ENCODE measurements at places on chromosomes 7 and 10.

DNA sequence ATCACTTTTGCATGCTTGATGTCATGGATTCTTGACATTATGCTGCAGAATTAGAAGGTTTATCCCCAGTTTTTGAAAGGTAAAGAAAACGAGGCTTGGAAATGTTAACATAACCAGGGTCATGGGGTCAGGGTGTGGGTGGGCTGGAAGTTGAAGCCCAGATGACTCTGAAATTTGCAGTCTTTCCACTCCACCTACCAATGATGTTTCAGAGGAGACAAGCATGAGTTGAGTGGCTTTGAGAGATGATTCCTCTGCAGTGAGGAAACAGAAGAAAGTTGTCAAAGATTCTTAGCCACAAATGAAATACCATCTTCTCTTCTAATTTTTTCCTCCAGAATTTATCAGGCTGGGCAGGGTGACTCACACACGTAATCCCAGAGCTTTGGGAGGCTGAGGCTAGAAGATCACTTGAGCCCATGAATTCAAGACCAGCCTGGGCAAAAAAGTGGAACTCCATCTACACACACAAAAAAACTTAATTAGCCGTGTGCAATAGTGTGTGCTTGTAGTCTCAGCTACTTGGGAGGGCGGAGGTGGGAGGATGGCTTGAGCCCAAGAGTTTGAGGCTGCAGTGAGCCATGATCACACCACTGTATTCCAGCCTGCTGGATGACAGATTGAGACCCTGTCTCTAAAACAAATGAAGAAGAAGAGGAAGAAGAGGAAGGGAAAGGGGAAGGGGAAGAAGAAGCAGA lies 239.1 kb upstream of the AUTS2 start:
- no peak for DNase-seq

DNA sequence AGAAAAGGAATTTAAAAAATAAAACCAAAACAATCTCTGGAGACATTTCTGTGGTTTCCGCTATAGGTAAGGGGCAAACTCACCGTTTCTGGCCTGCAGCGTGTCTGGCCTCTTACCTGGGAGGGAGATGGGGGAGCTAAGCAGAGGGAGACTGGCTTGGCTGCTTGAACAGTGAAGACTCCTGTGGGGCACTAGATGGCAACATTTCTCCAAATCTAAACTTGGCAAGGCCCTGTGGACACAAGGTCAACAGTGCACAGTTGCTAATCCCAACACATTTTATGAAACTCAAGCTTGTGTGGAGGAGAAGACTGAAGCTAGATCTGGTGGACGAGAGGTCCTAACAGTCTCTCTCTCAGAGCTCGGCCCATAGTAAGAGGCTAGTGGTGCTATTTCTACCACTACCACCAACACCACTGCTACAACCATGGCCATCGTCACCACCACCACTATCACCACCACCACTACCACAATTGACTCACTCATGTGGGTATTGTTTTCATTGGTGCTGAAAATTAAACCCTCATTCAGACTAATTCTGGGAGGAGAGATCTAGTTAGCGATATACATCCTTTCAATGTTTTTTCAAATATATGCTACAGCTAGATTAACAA lies 28.4 kb upstream of the CDHR3 start:
- DNase-seq: no peak

GRCh38 chr7:40979296-40979695 lies 723.6 kb downstream of the INHBA start:
- DNase-seq: no peak

DNA sequence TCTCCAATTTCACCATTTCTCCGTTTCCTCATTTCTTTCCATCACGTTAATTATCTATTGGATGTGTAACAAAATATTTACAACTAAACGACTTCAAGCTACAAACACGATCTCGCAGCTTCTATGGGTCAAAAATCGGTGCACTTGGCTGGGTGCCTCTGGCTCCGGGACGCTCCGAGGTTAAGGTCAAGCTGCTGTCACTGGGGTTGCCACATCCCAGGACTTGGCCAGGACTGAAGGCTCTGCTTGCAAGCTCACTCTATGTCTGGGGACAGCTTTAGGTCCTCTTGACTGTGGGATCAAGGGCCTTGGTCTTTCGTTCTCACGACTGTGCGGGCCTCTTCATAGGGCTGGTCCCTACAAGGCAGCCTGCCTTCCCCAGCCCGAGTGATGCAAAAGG lies 159.7 kb downstream of the CCDC3 start:
- DNase-seq: no peak

GRCh38 chr7:142461437-142461836 lies 203.6 kb upstream of the PRSS58 start:
- DNase-seq: no peak

DNA sequence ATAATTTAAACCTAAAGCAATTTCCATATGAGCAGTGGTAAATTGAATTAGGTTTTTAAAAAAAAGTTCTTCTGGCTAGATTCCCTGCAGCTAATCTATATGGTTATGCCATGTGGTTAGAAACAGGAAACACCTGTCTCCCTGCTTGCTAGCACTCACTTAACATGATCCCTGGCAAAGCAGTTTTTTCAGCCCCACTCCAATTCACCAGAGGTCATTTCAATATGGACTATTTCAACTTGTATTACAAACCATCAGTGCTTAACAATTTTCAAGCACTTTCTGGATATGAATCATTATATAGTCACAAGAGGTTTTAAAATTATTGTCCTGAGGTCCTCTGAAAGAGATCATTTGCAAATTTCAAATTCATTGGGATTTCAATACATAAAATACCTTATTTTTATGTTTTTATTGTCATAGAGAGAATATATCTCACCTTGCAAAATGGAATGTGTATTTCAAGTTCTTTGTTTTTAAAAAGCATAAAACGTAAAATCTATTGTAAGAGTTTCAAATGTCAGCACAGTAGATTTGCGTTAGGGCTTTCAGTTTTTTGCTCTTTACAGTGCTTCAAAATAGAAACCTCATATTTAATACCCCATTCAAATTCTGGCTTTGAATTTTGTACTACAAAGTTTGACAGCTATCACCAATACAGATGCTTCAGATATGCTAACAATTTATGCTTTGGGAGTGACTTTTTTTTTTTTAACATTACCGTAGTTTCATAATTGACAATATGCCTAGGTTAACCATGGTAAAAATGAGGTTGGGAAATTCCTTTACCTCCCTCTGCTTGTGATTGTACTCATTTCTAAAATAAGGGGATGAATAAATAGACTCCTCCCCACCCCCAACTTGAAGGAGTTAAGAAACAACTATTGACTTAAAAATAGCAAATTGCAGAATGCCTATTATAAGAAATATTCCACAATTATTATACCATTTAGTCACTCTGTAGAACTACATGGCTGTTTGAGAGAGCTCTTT lies 117.5 kb upstream of the HGF start:
- DNase-seq: no peak

- no peak for DNase-seq
Observed at GRCh38 chr7:103811290-103811689, 178.2 kb downstream of the RELN start.

DNA sequence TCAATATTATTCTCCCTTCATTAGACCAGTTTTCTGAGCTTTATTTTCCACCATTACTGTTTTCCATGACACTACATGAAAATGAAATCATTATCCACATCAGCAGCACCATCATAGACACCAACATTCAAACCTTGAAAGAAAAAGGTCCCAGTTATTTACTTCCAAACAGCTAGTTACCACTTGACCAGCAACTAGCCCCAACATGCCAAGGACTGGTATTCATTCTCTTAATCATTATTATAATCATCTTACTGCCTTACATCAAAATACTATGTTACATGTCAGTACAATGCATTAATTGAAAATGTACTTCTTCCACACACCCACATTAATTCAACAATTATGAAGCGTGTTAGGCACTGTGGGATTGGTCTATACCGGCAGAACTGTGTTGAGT lies 199.4 kb downstream of the TSPAN12 start:
- no peak for DNase-seq

- DNase-seq: no peak
Observed at GRCh38 chr10:67200913-67201564, 275.2 kb downstream of the LRRTM3 start.

DNA sequence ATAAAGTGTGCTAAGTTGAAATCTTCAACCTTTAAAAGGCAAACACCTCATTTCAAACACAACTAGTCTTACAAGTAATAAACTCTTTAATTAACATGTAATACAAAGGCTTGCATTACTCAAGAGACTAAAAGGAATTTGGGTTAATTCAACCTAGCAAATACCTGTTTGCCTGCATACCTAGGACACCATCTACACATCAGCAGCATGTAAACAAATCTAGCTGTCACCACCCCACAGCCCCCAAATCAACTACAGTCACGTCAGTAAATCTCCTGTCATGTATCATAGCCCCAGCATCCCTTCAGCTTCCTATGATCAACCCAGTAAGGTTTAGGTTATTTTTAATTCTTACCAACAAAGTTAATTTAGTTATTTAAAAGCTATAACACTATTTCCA lies 33.5 kb downstream of the ZNF800 start:
- DNase-seq: no peak

DNA sequence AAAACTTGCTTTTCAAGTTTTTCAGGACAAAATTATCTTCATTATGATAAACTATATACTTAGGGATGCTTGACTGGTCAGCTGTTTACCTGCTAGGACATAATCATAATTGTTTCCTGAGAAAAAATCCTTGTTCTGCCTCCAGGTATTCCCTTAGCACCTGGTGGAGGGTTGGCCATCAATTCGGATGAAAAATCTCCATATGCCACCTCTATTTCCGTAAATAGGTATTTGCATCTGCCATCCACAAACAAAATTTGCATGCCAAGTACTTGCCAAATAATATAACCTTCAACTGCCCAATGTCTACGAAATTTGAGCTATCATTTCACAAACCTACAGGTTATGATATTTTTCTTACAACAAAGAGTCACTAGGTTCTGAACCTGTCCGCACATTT lies 126.2 kb downstream of the RNF133 start:
- DNase-seq: no peak

DNA sequence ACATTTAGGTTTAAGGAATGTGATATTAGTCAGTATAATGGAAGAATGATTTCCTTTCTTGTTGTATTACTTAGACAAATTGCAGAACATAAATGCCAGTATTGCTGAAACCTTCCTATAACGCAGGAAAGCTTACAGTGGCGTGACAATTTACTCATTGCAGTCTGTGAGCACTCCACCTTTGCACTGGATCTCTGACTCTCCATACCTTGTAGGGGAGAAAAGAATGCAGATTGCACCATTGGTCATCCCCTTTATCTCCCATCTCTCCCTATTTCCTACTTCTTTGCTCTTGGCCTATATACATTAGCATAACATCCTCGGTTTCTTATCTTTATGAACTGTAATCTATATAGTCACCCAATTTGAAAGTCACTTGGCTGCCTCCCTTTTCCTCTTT lies 28.1 kb upstream of the HYAL4 start:
- DNase-seq: no peak

GRCh38 chr10:70247360-70247759 lies 14.1 kb upstream of the PPA1 start:
- no peak for DNase-seq

- DNase-seq: no peak
Observed at GRCh38 chr10:106023329-106023728, 1141.2 kb downstream of the SORCS1 start.

- no peak for DNase-seq
Observed at GRCh38 chr10:3478153-3478552, 305.6 kb upstream of the PITRM1 start.

DNA sequence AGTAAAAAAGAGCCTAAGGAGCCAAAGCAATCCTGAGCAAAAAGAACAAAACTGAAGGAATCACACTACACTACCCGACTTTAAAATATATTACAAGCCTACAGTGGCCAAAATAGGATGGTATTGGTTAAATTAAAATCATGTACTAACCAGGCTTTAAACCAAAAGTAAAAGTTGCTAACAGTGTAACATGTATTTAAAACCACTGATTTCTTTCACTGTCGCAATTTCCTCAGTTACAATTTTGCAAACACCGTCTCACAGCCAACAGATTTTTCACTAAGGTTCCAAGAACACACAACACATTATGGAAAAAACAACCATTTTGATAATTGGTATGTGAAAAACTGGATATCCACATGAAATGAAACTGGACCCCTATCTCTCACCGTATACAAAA lies 74.0 kb downstream of the JMJD1C start:
- no peak for DNase-seq

- DNase-seq: no peak
Observed at GRCh38 chr7:114688443-114689055, 233.3 kb upstream of the MDFIC start.

DNA sequence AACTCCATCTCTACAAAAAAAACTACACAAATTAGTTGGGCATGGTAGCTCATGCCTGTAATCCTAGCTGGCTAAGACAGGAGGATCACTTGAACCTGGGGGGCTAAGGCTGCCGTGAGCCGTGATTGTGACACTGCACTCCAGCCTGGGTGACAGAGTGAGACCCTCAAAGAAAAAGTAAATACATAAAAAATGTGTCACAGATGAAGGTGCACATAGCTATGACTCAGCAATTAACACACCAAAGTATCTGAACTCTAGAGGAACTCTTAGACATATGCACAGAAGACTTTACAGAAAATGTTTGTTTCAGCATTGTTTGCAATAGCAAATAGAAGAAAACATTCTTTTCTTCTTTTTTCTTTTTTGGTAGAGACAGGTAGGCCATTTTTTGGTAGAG lies 8.3 kb downstream of the C10orf62 start:
- no peak for DNase-seq

DNA sequence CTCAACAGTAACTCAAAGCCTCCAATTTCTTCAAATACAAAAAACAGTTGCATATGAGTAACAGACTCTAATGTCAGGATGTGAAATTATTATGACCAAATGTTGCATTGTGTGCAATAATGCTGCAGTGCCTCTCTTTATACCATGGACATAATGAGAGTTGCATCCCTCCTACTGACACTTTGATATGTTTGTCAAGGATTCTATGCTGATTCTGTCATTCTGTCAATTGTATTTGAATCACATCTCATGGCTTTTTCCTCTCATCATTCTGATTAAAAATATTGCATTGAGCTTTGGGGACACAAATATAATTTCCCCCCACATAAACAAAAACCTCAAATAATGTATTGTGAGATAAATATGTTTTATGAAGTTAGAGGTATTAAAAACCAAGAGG lies 84.6 kb upstream of the SGCE start:
- DNase-seq: no peak

DNA sequence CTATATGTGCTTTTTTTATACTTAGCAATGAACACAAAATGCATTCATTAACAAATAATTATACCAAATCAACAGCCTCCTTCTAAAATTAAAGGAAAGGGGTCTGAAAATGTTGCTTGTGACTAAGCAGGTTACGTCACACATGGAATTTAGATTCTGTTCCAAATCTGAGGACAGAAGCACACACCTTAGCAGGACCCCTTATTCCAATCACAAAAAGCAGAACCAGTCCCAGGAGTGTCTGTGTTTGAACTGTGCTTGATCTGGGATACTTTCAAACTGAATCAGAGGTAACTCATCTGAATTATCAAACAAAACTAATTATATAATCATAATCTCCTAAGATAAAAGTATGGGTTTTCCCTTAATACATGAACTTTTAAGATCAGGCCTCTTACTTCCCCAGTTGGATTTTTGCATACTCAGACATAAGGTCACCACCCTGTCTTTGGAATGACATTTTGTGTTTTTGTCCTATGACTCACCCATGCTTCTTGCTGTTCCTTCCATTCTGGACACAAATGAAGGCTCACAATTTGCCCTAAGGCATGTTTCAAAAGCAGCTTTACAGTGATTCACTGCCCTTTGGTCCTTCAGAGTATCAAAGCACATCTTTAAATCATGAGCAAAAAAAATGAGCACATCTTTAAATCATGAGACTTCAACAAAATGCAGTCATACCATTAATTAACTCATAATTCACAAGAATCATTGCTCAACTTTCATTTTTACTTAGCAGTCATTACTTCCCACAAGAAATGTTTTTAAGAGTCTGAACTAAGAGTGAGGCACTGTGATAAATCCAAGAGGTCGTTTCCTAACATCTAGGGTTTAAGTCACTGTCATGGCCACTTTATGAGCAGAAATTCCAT lies 35.5 kb downstream of the SEMA3C start:
- DNase-seq: no peak
